ENCODE measurements at places on chromosomes 2 and 18.

DNA sequence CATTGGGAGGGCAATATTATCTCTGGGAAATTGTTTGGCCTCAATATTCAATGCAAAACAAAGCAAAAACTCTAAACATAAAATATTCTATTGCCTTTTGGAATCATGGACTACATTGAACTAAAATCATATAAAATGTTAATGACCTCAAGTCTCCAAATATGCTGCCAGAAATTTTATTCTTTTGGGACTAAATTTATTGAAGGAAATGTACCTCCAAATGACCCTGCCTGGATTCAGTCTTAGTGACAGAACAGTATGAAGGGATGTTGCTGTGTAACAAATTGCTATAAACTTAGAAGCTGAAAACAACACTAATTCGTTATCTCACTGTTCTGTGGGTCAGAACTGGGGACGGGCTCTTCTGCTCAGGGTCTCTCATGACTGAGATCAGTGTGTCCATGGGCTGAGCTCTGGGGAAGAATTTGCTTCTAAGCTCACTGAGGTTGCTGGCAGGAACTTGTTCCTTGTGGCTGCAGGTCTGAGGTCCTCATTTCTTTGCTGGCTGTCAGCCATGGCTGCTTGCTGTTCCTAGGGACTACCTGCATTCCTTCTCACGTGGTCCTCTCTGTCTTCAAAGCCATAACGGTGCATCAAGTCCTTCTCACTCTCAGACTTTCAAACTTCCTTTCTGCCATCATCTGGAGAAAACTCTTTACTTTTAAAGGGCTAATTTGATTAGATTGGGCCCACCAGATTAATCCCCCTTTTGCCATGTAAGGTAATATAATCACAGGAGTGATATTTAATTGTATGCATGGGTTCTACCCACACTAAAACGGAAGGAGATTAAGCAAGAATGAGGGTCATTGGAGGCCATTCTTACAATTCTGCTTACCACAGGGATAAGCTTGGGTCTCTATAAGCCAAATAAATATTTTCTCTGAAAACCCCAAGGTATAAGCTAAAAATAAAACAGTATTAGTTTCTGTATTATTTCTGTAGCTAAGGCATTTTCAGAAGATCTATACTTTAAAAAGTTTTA is 149.0 kb downstream of the ADCYAP1 start:
- no peak for DNase-seq

DNA sequence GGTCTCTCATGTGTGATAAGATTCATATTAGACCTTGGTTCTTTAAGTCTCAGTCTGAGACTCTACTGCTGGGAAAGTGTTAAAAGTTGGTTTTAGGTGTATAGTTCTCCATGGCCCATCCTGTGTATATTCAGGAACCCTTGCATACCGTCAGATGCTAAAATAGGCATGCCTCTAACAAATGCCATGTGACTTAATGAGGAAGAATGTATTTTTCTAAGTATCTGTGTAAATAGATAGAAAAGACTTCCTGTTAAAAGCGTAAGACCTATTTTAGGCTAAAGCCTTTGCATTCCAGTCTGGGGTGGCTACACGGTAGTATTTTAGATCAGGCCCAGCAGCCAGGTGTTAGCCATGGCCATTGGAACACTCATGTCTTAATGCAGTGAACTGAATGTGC is 73.3 kb downstream of the RHBDD1 start:
- DNase-seq, result no peak

- DNase-seq, result no peak
These were observed 128.5 kb upstream of the TMEM18 start for GRCh38 chr2:805664-806063.

DNA sequence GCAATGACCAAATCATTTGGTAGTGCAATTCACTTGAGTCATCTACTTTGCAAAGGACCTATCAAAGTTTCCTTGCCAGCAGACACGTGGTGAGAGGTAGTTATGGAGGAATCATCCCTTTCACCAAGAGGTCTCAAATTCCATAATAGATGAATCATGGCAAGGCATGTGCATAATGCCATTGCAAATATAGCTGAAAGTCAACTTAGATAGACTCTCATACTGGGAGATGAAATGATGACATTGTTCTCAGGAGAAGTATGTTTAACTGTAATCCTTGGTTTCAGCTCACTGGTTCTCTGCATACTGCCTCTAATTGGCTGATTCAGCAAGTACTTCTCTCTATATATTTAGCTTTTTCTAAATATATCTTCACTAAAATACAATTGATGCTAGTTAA is 57.2 kb downstream of the CALCRL start:
- no peak for DNase-seq

DNA sequence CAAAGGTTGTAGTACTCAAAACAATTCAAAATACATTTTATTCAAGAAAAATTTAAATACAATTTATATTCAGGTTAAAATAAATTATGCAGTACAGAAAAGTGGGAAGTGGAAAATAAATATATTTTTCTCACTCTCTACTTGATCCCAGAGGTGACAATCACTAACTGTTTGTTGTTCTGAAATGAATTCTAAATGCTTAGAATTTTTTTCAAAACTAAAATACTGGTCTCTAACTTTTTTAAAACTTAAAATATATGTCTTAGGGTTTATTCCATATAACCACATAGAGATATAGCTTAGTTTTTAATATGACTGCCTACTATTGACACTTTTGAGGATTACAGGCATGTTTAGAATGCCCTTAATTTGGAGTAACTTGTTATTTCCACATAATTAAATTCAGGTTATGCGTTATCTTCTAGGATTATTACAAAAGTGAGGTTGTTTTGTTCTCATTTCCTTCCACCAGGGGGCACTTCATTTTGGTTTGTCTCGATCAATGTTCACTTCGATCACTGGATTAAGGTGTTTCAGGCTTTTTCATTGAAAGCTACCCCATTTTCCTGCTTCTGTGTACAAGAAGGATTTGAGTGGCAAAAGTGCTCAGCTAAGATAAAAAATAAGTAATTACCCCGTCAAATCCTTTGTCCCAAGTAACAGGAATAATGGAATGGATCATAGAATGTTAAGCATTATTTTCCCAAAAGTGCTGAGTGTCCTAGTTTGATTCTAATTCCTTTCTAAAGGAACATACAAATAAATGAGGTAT is 27.1 kb upstream of the TFPI start:
- DNase-seq, result peak; percentile 60

All from AML-193 (cell line).